ENCODE measurements at places on chromosomes 13 and 19. TPM values are rescaled to one million over a fixed set of nuclear protein-coding genes. Genes with fewer than 3 reads are reported as not detected.

DNA sequence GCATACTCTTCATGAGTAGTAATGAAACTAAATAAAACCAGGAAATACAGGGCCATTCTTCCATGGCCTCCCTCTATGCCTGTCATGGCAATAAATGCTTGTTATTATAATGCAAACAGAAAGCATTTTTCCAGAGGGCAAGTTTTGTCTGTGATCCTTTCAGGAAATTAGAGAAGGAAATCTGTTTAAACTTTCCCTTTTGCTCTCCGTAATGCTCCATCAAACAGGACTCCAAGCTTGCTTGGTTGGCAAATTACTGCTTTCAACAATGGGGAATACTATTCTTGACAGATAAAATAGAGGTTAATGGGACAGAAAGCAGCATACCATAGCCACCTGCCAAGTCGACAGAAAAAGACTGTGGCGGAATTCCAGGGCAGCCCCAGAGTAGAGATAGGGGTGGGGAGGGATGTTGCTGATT lies 252.5 kb downstream of the LHFPL6 start:
- H3K27ac ChIP-seq: no peak overlapping the region
- no peak overlapping the region for H3K4me3 ChIP-seq
- no peaks in the 10 kb centered on the region for H3K27me3 ChIP-seq
- no peaks in the 10 kb centered on the region for H3K36me3 ChIP-seq
- DNase-seq: no peak
- no peaks in the 10 kb centered on the region for H3K4me1 ChIP-seq

- no peaks in the 10 kb centered on the region for H3K4me1 ChIP-seq
- no peak for DNase-seq
- peaks cover 1% of the 10 kb centered on the region for H3K27me3 ChIP-seq
- no peak overlapping the region for H3K4me3 ChIP-seq
- H3K36me3 ChIP-seq: no peaks in the 10 kb centered on the region
These were observed 55.7 kb upstream of the ABCC4 start for GRCh38 chr13:95356916-95357315.

DNA sequence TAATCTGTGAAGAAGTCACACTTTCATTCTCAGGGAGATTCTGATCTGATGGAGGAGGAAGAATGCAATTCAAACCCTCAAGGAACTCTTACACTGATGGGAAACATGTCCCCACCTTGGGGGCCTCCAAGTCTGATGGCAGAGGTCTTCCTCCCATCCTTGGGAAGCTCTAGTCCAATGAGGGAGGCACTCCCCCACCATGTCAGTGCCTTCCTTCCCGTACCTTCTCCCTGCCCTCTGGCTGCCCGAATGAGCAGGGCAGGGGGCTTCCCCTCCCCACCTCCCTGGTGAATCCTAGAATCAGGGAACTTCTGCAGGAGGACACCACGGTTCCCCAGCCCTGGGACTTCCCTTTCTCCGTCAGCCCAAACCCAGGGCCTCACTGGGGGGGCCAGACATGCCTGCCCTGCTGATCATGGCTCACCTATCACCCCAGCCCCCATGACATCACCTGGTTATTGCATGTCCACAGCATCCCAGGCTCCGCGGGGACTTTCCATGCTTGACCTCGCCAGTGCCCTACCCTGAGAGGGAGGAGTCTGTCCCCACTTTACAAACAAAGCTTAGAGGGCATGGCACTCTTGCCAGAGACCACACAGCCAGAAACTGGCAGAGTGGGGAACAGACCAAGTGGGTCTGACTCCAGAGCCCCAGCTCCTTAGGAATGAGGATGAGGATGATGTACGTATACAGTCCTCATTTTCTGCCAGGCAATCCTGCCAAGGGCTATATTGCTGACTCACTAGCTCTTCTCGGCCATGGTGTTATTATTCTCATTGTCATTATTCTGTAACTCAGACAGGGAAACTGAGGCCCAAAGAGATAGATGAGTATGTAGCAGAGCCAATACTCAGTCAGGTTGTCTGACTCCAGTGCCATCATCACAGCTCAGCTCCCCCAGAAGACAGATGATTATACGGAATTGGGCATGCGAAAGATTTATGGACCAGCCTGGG lies 9.6 kb upstream of the BCL3 start:
- DNase-seq: no peak
- no peaks in the 10 kb centered on the region for H3K4me1 ChIP-seq
- no peak overlapping the region for H3K4me3 ChIP-seq
- H3K36me3 ChIP-seq: no peaks in the 10 kb centered on the region
- no peak overlapping the region for H3K27ac ChIP-seq
- no peaks in the 10 kb centered on the region for H3K27me3 ChIP-seq

DNA sequence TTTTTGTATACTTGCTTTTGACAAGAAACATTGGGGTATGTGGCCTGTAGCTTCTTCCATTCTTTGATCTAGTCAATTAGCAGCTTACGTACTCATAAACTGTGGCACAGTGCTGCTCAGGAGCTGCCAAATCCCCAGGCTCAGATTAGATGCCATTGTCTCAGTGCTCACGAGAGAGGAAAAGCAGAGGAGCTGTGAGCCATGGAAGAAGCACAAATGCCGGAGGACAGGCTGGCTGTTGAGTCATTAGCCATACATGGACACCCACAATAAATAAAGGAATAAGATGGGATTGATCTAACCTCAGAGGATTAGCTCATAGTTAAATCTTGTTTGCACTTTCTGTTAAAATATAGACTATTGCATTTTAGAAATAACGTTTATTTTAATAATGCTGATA lies 121.7 kb downstream of the POSTN start:
- H3K4me1 ChIP-seq: no peaks in the 10 kb centered on the region
- H3K27me3 ChIP-seq: no peaks in the 10 kb centered on the region
- no peak for DNase-seq

GRCh38 chr19:31716826-31717225 lies 367.6 kb upstream of the TSHZ3 start:
- H3K36me3 ChIP-seq: no peaks in the 10 kb centered on the region
- DNase-seq: no peak
- no peak overlapping the region for H3K4me3 ChIP-seq

DNA sequence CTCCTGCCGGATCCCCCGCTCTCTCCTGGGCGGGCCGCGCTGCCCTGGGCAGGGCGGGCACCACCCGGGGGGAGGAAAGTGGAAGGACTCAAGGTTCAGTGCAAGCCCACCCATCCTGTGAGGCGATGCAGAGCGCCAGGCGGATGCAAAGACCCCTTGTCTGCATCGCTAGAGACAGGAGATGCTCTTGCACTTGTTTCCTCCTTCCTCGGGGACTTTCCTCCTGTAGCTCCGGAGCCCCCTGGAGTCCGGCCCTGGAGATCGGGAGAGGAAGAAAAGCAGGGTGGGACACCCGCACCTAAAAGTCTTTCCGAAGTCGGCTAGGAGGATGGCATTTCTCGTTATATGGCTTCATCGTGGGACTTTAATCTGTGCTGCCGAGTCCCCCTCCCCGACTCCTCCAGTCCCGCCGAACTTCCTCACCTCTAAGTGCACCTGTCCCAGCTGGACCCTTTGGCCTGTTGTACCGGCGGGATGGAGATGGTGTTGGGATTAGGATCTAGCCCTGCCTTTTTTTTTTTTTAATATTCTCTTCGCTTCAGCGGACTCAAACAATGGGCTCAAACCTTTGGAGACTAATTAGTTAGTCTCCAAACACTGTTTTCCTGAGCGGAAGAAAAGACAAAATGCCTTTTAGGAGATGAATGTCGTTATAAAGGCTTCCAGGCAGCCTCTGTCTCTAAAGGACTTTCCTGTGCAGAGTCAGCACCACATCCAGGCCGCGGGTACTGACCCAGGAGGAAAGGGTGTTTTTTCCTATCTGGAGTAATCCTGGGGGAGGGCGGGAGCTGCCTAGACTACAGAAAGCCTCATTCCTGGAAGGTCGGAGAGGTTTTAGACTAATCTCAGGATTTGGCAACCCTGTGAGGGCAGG lies 725 bp downstream of the FAM124A start:
- DNase-seq: no peak
- H3K27ac ChIP-seq: no peak overlapping the region

- no peak for DNase-seq
- H3K4me3 ChIP-seq: no peak overlapping the region
- H3K27ac ChIP-seq: no peak overlapping the region
- H3K27me3 ChIP-seq: peaks cover 3% of the 10 kb centered on the region
These were observed 55.5 kb downstream of the EFNB2 start for GRCh38 chr13:106479929-106480328.

Gene EHD2
- total RNA-seq: 0.37 TPM

Gene SPATA13
- total RNA-seq: 101 TPM

Gene NALCN
- total RNA-seq: not detected

Gene NCR1
- 22.1 TPM for total RNA-seq
